Calu3 (cell line): ENCODE measurements at places on chromosomes 13 and 19. TPM values are rescaled to one million over a fixed set of nuclear protein-coding genes. Genes with fewer than 3 reads are reported as not detected.

GRCh38 chr13:28582892-28583240 lies 76.1 kb upstream of the POMP start:
- DNase-seq: no peak

GRCh38 chr13:80523134-80523533 lies 182.2 kb upstream of the SPRY2 start:
- DNase-seq: no peak

- no peak for DNase-seq
Measured at GRCh38 chr13:29922281-29922821, 71.9 kb upstream of the UBL3 start.

DNA sequence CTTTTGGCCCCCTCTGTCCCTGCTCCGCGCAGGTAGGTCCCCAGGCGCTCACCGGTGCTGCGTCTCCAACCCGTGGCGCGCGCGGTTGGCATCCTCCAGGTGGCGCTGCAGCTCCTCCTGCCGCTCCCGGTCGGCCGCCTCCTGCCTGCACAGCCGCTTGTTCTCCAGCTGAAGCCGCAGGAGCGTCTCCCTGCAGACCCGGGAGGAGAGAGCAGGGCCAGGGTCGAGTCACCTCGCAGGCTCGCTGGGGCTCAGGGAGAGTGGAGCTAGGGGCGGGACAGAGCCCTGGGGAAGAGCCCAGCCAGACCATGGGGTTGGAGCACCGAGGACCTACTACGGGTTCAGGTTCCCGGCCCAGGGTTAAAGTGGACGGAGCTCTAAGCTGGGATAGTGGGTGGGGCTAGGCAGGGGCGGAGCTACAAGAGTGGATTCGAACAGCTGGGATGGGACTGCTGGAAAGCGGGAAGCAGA lies 9.3 kb downstream of the HOOK2 start:
- no peak for DNase-seq

DNA sequence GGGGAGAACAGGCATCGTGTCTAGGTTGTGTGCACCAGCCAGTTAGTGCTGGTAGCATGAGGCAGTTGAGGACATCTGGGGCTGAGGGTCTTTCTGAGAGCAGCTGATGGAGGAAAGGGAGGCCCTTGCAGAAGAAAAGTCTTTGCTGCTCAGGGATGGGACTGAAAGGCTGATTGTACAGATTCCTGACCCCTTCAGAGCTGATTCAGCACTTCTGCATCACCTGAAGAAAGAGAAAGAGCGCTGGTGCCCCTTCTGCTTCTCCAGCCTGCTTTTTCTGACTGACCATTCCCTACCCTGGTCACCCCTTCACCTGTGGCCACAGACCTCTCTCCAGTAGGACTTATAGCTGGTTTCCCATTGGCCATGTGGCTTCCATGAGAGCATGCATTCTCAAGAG lies 476.2 kb downstream of the TSHZ3 start:
- no peak for DNase-seq

DNA sequence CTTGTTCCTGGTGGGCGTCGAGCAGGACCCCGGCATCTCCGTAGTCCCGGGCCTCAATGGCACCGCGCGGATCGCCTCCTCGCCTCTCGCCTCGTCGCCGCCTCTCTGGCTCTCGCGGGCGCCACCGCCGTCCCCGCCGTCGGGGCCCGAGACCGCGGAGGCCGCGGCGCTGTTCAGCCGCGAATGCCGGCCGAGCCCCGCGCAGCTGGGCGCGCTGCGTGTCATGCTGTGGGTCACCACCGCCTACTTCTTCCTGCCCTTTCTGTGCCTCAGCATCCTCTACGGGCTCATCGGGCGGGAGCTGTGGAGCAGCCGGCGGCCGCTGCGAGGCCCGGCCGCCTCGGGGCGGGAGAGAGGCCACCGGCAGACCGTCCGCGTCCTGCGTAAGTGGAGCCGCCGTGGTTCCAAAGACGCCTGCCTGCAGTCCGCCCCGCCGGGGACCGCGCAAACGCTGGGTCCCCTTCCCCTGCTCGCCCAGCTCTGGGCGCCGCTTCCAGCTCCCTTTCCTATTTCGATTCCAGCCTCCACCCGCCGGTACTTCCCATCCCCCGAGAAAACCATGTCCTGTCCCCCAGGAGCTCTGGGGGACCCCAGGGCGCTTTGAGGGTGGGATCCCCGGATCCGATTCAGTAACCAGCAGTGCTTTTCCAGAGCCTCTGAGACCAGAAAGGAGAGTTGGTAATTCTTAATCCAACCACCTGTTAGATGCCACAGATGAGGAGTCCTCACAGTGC lies 885 bp downstream of the MLNR start:
- no peak for DNase-seq

GRCh38 chr19:2982561-2982960 lies 5.2 kb downstream of the TLE6 start:
- no peak for DNase-seq

GRCh38 chr13:42073683-42074082 lies 25.2 kb downstream of the DGKH start:
- no peak for DNase-seq

- DNase-seq: no peak
Measured at GRCh38 chr13:45226024-45226423, 25.2 kb upstream of the KCTD4 start.

- DNase-seq: no peak
Measured at GRCh38 chr19:27741236-27741635, 1471.7 kb downstream of the UQCRFS1 start.

DNA sequence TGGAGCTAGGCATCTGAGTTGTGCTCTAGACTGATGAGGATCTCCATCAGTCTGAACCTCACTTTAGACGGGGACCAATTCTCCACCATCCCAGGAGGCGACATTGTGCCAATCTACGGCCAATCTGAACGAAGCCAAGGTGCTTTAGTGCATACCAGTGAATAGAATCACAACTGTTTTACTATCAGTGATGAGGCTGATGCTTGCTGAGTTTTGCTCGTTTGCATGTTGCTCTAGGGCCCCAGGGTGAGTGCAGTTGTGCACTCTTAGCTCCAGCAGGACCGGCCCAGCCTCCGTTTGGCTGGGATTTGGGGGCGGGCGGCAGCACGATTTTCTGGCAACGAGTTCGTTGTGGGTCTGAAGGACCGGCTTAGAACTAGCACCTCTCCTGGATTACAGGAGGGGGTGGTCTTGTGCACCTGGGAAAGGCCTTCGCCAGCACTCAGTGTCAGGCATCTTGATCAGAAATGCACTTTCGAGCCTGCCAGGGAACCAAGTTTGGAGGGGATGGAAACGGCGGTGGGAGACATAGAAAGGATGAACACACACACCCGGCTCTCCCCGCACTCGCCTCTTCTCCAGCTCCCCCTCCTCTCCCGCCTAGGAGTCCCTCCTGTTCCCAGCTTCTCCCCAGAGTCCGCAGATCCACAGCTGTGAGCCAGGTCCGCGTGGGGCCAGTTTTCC lies 4.4 kb downstream of the GSX1 start:
- no peak for DNase-seq

DNA sequence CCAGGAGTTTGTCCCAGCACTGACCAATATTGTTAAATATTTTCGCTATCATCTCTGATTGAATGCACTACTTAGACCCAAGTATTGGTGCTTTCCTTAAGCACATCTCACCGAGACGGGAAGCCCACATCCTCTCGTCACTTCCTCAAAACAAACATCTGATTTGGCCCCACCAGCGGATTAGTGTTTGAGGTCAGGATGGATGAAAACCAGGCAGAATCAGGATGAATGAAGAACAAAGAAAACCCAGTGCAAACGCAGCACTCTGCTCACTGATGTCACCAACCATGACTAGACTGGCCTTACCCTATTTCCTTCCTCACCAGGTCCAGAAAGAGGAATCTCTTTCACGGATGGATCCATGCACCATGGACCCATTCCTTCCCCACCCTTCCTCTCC lies 6.0 kb downstream of the PLAUR start:
- DNase-seq: no peak

- DNase-seq: no peak
Measured at GRCh38 chr19:16207490-16208025, 9.8 kb downstream of the AP1M1 start.

GRCh38 chr13:51583469-51583874 lies 790 bp upstream of the WDFY2 start:
- DNase-seq: no peak

DNA sequence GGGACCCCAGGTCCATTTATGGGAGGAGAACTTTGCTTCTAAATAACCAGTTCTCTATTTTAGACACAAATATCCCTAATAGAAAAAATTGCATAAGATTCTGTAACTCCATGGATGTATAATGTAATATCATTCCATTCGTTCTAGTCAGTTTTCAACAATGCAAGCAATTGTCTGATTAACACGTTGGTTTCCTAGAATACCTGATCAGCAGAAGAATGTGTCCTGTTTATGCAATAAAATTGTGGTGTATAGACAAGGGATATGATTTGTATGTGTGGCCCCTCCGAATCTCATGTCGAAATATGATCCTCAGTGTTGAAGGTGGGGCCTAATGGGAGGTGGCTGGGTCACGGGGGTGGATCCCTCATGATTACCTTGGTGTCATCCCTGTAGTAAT lies 62.1 kb downstream of the RUBCNL start:
- DNase-seq: no peak

DNA sequence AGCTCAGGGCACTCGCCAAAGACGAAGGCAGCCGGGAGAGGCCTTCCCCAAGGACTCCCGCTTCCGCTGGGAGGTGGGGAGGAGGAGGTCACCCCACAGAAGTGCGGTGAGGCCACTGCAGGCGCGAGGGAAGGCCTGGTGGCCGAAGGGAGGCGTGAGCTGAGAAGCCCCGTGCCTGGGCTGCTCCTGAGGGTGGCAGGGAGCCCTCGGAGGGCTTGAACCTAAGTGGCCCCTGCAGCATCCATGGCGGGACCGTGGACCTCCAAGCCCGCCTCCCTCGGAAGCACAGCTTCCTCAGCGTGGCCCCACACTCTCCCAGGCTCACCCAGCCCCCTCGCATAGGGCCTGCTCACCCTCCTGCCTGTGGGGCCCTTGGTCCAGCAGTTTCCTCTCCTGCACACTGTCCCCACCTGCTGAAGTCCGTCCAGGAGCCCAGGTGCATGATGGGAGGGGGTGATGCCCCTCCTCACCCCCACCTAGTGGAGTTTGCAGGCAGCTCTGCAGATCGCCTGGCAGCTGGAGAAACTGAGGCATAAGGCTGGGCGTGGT lies 25.9 kb downstream of the EFNA2 start:
- DNase-seq: no peak

GRCh38 chr13:53847502-53847901 lies 818.9 kb downstream of the OLFM4 start:
- no peak for DNase-seq

DNA sequence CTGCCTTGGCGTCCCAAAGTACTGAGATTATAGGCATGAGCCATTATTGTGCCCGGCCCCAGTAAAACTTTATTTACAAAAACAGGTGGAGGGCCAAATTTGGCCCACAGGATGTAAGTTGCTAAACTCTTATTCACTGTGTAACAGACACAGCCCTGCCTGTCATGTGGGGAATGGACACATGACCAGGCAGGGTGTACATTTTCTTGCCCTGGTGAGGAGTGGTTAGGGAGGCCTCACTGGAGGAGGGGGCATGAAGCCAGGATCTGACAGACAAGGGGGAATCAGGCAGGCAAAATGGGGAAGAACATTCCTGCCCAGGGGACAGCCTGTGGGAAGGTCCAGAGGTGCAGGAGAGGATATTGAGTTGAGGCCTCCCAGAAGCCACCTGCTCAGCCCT lies 7.4 kb upstream of the PGLS start:
- DNase-seq: no peak

DNA sequence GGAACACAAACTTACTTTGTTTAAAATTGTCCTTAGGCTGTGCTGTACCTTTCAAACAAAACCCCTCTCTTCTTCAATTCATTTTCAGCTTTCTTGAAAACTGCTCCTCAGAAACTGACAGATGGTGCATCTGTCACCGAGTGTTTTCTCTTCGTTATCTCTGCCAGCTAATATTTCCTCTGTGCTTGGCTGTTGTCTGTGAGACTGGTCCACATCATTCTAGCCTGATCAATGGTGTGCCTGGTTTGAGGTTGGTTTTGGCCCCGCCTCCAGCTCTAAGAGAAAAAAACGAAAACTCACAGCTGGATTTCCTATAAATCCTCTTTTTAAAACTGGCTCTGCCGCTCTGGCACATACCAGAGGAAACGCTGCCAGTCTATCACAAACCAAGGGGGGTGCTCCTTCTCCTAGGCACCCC lies 79.7 kb downstream of the STARD13 start:
- DNase-seq: no peak

DNA sequence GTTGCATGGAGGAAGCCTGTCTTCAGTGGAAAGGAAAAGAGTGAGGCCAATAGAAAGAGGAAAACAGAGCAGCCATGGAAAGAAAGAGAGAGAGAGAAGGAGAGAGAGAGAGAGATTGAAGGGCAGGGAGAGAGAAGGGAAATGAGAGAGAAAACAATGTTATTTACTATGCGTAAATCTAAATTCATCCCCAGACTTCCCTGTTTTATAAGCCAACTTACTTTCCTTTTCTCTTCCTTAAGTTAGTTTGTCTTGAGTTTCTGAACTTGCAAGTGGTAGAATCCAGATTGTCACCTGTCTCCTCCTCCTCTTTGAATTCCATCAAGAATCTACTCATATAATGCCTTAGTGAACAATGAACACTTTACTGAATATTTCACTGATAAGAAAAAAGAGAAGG lies 16.8 kb upstream of the RCBTB2 start:
- DNase-seq: no peak

- DNase-seq: no peak
Measured at GRCh38 chr13:80988391-80989151, 647.6 kb upstream of the SPRY2 start.

GRCh38 chr13:35814605-35815011 lies 316.6 kb downstream of the DCLK1 start:
- DNase-seq: no peak

DNA sequence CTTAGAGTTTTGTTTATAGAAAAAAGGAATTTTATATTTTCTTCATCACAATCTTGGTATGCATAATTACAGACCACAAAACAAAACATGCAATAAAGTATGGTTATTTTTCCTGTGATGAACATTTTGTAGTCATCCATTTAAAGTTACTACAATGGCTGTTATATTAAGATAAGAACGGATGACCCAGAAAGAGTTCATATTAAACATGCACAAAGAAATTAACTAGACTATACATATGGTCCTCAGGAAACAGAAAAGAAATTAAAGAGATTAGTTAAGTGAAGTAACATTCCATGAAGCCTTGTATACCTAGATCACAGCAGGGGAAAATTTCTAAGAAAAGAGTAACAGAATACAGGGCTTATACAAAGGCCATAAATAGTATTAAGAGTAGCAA lies 36.8 kb downstream of the RBM26 start:
- no peak for DNase-seq

GRCh38 chr13:44422755-44423643 lies 49.4 kb downstream of the SERP2 start:
- no peak for DNase-seq

The CYP4F12 gene
- 3.8 and 8.8 TPM in 2 replicates for total RNA-seq

The GRK1 gene
- total RNA-seq: not detected in 2 replicates

The MPND gene
- total RNA-seq: 15.3 and 21.1 TPM in 2 replicates

The ZNF763 gene
- total RNA-seq: 1.7 and 2.0 TPM in 2 replicates

The SIGLEC10 gene
- total RNA-seq: not detected in 2 replicates

The IGFLR1 gene
- 9.2 and 9.9 TPM in 2 replicates for total RNA-seq

The GALP gene
- total RNA-seq: not detected in 2 replicates

The SMIM17 gene
- not detected in 2 replicates for total RNA-seq

The CNFN gene
- total RNA-seq: 1.6 TPM in 2 replicates
